ENCODE measurements at places on chromosomes 13 and 19. TPM values are rescaled to one million over a fixed set of nuclear protein-coding genes. Genes with fewer than 3 reads are reported as not detected.
A peak's percentile ranks its signal among the peaks of the same experiment; 100 is the strongest.

The N4BP2L1 gene
- 15.1 TPM for polyA plus RNA-seq

DNA sequence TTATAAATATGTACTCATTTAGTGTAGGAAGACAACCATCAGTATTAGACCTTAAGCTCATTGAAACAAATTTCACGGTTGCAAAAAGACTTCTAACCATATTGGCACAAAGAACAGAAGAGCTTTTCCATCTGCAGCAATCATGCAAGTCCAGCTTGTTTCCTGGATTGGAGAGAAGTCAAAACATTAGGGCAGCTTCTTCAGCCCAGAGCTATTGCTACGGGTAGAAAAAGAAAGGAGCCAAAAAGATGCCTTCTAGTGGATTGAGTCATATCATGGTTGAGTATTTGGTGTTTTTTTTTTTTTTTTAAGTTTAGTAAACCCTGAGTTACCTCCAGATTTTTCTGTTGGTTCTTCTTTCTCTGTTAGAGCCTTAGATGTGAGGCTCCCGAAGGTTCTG lies 99.8 kb downstream of the WDFY2 start:
- no peak for DNase-seq

- DNase-seq = no peak
These were observed 127.2 kb upstream of the GJB6 start for GRCh38 chr13:20359335-20359734.

DNA sequence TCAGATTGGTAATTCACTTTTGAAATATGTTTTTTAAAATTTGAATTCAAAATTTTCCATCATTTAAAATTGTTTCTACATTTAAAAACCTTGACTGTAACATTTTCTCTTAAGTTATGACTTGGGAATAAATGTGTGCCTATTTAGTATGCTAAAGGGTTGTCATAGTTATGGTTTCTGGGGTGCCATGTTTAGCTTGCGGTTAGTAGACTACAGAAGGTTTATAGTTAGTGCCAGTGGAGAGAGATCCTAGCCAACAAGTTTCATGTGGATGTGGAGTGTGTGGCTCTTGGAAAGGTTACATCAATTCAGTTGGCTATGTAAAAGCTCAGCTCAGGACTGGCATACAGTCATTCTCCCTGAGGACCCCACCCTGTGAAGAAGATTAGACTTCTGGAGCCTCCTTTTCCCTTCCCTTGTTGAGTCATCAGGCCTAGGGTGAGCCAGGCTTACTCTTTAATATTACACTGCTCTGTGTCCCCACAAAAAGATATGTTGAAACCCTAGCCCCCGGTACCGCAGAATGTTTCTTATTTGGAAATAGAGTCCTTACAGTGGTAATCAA lies 20.4 kb downstream of the LMO7 start:
- no peak for DNase-seq

DNA sequence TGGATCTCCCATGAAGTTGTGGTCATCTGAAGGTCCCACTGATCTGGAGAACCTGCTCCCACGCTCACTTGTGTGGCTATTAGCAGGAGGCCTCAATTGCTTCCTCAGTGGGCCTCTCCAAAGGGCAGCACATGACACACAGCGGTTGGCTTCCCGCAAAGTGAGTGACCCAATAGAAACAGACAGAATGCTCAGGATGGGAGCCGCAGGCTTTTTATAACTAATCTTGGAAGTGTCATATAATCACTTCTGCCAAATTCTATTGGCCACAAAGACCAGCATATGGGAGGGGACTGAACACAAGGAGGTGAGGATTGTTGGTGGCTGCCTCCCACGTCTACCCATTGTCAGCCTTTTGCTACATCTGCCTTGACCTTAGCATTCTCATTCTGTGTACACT lies 22.1 kb upstream of the EHD2 start:
- no peak for DNase-seq

GRCh38 chr13:35016362-35017112 lies 74.5 kb downstream of the NBEA start:
- DNase-seq = peak; percentile 13

- no peak for DNase-seq
These were observed 7.0 kb downstream of the POU4F1 start for GRCh38 chr13:78596399-78596735.

GRCh38 chr13:112881656-112882554 lies 87.1 kb upstream of the MCF2L start:
- no peak for DNase-seq
